ENCODE measurements at places on chromosomes 1 and 21.

GRCh38 chr1:74681851-74682250 is 8.3 kb upstream of the ERICH3 start:
- no peaks in the 10 kb centered on the region for H3K36me3 ChIP-seq
- DNase-seq = no peak
- peaks cover 14% of the 10 kb centered on the region for H3K4me1 ChIP-seq
- H3K27me3 ChIP-seq = peaks cover under 1% of the 10 kb centered on the region
- H3K4me3 ChIP-seq = no peak overlapping the region
- H3K27ac ChIP-seq = no peak overlapping the region

DNA sequence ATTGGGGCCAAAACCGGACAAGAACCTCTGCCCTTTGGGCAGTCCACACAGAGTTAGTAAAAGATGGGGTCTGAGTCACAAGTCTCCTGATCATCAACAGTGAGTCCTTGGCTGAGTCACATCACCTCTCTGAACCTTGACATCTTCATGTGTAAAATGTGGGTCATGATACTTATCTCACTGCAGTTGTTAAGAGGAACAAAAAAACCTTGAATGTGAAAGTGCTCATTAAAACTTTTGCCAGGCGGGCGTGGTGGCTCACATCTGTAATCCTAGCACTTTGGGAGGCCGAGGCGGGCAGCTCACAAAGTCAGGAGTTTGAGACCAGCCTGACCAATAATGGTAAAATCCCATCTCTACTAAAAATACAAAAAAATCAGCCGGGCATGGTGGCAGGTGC is 15.7 kb downstream of the S100A16 start:
- H3K4me3 ChIP-seq = no peak overlapping the region
- H3K27ac ChIP-seq = no peak overlapping the region
- no peaks in the 10 kb centered on the region for H3K36me3 ChIP-seq
- no peak for DNase-seq
- peaks cover 10% of the 10 kb centered on the region for H3K4me1 ChIP-seq

DNA sequence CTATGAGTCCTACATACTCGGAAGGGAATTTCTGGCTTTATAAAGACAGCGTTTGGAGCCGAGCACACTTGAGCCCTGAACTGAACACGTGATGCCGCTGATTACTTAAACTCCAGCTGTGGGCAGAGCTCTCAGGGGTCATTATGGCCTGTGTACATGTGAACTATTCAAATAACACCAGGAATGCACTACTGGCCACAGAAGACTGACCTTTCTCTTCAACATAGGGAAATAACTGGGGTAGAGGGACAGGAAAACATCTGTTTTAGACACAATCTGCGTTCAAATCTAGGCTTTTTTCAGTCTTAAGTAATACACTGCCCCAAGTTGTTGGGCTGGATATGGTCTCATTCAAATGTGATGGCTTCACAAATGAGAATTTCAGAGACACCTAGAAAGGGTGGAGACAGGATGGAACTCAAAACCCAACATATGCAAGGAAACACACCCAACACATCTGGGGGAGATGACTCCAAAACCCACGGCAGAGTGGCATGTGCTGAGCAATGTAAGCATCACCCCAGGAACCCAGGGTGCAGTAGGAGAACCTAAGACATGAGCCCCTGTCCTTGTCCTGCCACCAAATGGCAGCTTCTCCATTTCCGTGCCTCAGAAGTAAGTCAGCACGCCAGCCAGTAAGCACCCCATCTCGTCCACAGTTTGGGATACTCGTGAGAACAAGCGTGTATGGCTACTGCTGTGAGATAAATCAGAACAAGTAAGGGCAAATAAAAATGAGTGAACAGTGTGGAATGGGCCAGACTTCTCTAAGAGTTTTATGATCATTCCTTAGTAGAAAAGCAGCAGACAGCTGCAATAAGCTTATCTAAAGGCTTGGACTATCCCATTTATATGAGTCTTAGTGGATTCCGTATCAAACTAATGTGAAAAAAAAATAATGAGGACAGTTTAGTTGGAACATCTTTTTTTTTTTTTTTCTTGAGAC is 24.9 kb downstream of the NID1 start:
- DNase-seq = no peak
- no peak overlapping the region for H3K4me3 ChIP-seq
- H3K27ac ChIP-seq = no peak overlapping the region
- H3K27me3 ChIP-seq = peaks cover 2% of the 10 kb centered on the region
- no peaks in the 10 kb centered on the region for H3K36me3 ChIP-seq
- H3K4me1 ChIP-seq = no peaks in the 10 kb centered on the region

GRCh38 chr1:44842862-44843655 is at the start of gene PTCH2:
Gene PTCH2, minus strand, starts transcription at chr1:44843253. Its CDS starts 321 bp downstream, at chr1:44842932.
- H3K36me3 ChIP-seq = peaks cover 5% of the 10 kb centered on the region
- H3K4me3 ChIP-seq = peak within 1 kb of the TSS; percentile 93
- H3K4me1 ChIP-seq = peaks cover 15% of the 10 kb centered on the region
- H3K27ac ChIP-seq = peak within 1 kb of the TSS; percentile 62
- peak; percentile 95 for DNase-seq

DNA sequence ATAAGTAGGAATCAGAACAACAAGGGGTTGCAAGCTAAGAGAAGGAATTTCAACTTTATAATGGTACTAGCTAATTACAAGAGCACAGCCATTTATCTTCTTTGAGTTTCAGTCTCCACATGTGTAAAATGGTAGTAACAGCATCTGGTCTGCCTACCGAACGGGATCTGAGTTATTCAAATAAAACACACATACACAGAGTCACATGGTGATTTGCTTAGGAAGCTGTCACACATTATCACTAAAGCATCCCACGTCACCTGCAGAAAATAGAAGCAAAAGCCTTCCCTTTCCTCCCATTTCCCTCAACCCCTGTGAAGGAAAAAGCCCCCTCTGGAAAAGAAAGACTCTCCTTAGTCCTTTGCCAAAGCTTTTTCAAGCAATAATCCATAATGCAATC is 389.7 kb downstream of the OMA1 start:
- no peaks in the 10 kb centered on the region for H3K4me1 ChIP-seq
- DNase-seq = no peak
- H3K27ac ChIP-seq = no peak overlapping the region
- no peaks in the 10 kb centered on the region for H3K36me3 ChIP-seq

GRCh38 chr1:5164158-5164557 is 509.7 kb downstream of the AJAP1 start:
- H3K36me3 ChIP-seq = peaks cover 10% of the 10 kb centered on the region
- no peak overlapping the region for H3K4me3 ChIP-seq
- H3K27ac ChIP-seq = no peak overlapping the region

DNA sequence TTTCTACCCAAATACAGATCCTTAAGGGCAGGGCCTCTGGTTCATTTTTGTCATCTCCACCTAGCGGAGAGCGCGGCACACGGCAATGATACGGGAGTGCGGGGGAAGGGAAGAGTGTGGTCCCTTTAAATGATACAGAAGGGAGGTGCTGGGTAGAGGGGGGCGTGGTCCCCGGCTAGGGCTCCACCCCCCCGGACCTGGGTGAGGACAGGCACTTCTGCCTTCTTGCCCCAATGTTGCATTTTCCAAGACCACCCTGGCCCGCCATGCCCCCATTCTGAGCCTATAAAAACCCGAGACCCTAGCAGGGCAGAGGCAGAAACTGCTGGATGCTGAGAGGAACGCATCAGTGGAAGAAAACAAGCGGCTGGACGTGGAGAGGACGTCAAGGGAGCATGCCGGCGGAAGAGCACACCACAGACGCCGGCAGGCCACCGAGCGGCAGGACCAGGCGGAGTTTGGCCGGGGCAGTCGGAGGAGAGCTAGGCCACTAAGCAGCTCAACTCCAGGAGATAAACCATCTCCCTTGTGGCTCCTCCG is 30.0 kb downstream of the LRRC3 start:
- H3K27ac ChIP-seq = no peak overlapping the region
- peaks cover 1% of the 10 kb centered on the region for H3K27me3 ChIP-seq
- H3K36me3 ChIP-seq = peaks cover 4% of the 10 kb centered on the region
- peak; percentile 60 for DNase-seq

DNA sequence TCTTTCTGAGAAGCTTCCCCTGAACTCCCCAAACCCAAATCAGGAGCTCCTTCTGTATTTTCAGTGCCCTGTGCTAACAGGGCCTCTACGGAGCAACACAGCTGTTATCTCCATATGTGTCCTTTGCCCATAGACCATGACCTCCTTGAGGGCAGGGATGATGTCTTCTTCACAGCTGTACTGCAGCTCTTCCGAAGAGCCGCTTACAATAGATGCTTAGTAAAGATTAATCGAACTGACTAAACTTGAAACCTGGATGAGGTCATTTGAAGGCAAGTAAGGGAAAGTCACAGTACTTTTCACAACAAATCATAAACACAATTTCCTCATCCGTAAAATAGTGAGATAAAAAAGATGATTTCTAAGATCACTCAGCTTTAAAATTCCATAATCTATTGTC is 4.4 kb upstream of the KCNN3 start:
- no peaks in the 10 kb centered on the region for H3K36me3 ChIP-seq
- peaks cover 14% of the 10 kb centered on the region for H3K4me1 ChIP-seq
- H3K4me3 ChIP-seq = no peak overlapping the region

DNA sequence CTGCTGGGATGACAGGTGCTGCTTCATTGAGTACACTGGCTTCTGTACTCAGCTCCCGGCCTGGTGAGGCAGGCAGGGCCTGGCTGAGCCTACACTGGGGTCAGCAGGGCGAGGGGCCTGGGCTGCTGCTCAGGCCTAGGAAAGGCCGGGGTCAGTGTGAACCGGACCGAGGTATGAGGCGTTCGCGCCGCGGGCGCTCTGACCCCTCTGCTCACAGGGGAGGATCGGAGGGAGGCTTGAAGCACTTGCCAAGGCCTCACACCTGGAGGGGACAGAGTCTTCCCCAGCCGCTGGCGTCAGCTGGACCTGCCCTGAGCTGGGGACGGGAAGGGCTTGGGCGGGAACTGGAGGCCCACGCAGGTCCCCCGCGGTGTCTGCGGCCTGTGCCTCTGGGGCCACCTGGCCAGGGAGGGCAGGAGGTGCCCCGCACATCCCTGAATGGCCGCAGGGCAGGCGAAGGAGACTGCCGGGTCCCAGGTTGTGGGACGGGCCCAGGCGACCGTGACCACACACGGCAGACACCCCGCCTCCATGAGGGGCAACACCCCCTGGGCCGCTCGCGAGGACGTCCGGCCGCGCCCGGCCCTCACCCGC is 466 bp downstream of the PEX10 start:
- DNase-seq = no peak
- H3K4me1 ChIP-seq = peaks cover 13% of the 10 kb centered on the region
- no peak overlapping the region for H3K27ac ChIP-seq
- peak overlapping the region; percentile 82 for H3K4me3 ChIP-seq

Measured in glutamatergic neuron (in vitro differentiated cells).